ENCODE measurements at places on chromosomes 1 and 21.

GRCh38 chr1:16195518-16195905 is 16.9 kb downstream of the ARHGEF19 start:
- DNase-seq = no peak

DNA sequence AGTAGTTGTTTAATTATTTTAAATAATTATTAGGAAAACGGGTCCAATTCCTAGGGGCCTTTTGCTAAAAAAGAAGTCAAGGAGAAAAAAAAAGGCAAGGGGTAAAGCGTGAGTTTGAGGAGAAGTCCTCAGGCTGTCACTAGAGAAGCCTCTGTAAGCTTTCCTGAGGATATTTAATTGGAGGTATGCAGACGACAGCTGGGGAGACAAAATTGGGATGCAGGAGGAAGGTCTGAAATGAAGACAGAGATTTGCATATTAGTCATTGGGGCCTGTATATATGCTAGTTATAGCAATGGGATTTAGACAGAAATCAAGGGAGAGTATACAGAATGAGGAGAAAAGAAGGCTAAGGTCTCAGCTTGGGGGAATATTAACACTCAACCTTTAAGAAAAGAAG is 8.6 kb downstream of the ATP6V1G3 start:
- no peak for DNase-seq

- no peak for DNase-seq
These were observed 385.6 kb downstream of the HLX start for GRCh38 chr1:221264848-221265247.

DNA sequence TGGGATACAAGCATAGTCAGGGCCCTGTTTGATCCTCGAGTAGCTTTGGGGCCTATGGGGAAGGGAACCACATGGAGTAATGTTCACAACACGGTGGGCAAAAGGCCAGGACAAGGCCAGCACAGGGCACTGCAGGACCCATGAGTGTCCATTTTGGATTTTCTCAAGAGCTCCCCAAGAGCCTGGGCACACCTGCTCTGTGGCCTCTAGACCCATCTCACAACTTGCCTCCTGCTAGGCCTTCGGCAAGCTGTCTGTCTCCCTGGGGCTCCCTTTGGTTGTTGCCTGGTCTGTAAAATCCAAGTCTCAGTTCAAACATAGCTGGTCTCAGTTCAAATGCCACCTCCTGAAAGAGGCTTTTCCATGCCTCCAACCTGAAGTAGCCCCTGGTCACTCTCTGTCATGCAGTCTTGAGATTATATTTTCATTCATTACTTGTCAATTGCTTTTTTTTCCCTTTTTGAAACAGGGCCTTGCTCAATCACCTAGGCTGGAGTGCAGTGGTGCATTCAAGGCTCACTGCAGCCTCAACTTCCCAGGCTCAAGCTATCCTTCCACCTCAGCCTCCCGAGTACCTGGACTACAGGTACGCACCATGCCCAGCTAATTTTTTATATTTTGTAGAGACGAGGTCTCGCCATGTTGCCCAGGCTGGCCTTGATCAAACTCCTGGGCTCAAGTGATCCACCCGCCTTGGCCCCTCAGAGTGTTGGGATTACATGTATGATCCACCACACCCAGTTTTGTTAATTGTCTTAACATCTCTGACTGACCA is 107.4 kb downstream of the MATN1 start:
- DNase-seq = no peak

- no peak for DNase-seq
These were observed 2.1 kb upstream of the TFF3 start for GRCh38 chr21:42317341-42317741.

- no peak for DNase-seq
These were observed 132.2 kb downstream of the CLIC6 start for GRCh38 chr21:34800797-34801518.

DNA sequence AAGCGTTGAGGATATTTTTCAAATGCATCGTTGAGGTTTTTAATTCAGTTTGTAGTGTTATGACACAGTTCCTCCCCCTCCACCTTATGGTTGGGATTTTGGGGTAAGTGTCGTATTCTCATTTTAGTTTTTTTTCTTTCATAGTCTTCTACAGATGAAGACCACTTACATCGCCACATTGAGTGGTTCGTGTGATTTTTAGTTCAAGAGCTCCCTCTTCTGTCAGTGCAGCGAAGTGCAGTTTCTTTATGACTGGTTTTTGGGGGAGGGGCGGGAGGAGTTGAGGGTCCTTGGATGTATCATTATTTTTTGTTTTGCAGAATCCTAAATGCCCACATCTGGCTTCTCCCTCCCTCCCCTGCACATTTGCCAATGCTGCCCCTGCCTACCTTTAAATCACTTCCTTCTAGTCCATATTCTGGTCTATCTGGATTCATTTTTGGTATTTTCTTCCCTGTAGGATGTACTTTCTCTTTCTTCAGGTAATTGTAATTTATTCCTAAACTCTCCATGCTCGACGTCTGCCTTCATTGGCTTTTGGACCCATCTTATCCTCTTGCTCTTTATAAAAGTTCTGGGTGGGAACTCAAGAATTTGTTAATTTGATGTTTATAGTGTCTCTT is 433.1 kb downstream of the CAMTA1 start:
- DNase-seq = peak; percentile 41

GRCh38 chr1:119249283-119249682 is 108.8 kb upstream of the WARS2 start:
- no peak for DNase-seq

All from activated CD4-positive, alpha-beta T cell treated with anti-CD3 and anti-CD28 coated beads for 48 hours (primary cell).